Activated naive CD4-positive, alpha-beta T cell treated with anti-CD3 and anti-CD28 coated beads, Interleukin-2, amount 50 U/mL, for 16 hours (primary cell): ENCODE measurements at places on chromosomes 6 and 20.

GRCh38 chr20:3461911-3462677, 8.7 kb upstream of the ATRN start:
- no peak for DNase-seq

- DNase-seq = no peak
Observed at GRCh38 chr20:54172856-54173652, 732 bp downstream of the CYP24A1 start.

DNA sequence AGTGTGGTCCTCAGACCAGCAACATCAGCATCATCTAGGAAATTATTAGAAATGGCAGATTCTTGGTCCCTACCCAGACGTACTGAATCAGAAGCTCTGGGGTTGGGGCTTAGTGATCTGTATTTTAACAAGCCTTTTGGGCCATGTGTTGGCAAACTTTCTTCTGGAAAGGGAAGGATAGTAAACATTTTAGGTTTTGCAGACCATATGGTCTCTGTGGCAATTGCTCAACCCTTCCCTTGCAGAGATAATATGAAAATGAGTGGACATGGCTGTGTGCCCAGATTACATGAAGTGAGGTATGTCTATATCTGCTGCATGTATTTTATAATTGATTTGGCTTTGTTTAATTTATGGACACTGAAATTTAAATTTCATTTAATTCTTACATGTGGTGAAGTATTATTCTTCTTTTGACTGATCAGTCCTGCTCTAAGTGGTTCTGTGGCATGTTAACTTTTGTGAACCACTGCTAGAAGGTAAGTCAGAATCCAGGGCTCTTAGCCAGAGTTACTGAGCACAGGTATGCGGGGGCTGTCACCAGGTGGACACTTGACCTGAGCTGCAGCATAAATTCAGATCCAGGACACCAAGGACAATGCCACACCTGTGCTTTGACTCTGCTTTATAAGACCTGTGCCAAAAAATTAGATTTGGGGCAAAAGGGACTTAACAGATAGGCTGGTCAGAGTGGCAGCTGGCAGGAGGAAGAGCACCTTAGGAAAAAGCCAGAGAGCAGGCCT, 43.2 kb downstream of the LY86 start:
- DNase-seq = no peak

GRCh38 chr20:62234339-62234738, 4.0 kb upstream of the OSBPL2 start:
- DNase-seq = no peak

DNA sequence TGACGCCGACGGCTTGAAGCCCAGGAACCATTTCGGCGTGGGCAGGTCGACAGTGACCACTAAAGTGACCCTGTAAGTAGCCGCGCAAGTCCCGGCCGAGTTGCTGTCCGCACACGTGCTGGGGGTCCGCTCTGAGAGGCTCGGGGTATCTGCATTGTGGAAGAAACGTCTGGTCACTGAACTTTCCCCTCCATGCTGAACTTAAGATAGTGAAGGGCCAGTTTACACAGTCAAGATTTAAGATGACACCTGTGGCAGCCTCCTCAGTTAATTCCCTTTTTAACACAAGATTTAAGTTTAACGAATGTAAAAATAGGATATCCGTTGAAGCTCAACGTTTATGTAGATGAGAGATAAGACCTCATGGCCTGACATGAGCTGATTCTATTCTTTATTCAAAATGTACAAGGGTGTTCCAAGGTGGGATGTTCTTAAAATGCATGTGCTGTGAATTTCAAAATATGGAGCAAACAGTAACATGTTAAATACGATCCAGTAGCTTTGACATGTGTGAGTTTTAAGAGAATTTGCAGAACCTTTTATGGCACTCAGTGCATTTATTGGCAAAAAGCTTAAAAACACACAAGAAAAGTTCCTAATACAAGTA, 116.2 kb downstream of the RTN4IP1 start:
- no peak for DNase-seq
